Jurkat, Clone E6-1 (cell line): ENCODE measurements at places on chromosomes 7 and 10.

GRCh38 chr7:116239434-116239833, 29.1 kb downstream of the TES start:
- no peak for DNase-seq

GRCh38 chr7:148276314-148277041, 314.1 kb upstream of the C7orf33 start:
- DNase-seq = no peak

DNA sequence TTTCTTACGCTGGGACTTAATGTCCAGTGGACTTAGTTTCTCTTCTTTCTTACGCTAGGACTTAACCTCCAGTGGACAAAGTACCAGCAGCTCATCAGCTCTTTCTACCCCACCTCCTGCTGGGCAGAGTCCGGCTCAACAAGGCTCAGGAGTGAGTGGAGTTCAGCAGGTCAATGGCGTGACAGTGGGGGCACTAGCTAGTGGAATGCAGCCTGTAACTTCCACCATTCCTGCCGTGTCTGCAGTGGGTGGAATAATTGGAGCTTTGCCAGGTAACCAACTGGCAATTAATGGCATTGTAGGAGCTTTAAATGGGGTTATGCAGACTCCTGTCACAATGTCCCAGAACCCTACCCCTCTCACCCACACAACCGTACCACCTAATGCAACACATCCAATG, 199.7 kb downstream of the MLLT10 start:
- DNase-seq = no peak

GRCh38 chr7:70051726-70052125, 453.5 kb downstream of the AUTS2 start:
- no peak for DNase-seq
